ENCODE measurements at places on chromosomes 7 and 10.

DNA sequence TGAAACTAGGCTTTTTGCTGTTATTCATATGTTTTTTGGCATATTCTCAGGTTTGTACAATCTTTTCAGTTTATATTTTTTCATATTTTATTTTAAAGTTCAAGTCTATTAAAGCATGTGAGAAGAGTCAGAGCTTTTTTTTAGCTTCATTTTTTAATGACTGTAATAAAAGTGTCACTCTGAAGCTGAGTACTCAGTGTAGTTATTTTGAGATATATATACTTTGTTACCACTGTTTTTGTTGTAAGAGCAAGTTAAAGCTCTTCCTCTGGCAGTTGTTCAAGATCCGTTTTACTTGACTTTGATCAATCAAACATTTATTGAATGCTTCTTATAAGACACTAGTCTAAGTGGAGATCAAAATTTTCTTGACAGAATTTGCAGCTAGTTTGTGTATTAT is 37.5 kb downstream of the CASD1 start:
- DNase-seq: no peak

- no peak for DNase-seq
These were observed 21.3 kb downstream of the GCK start for GRCh38 chr7:44167920-44168319.

- no peak for DNase-seq
These were observed 42.5 kb downstream of the DLD start for GRCh38 chr7:107933386-107934013.

- DNase-seq: no peak
These were observed 34.4 kb downstream of the NRCAM start for GRCh38 chr7:108421720-108422331.

DNA sequence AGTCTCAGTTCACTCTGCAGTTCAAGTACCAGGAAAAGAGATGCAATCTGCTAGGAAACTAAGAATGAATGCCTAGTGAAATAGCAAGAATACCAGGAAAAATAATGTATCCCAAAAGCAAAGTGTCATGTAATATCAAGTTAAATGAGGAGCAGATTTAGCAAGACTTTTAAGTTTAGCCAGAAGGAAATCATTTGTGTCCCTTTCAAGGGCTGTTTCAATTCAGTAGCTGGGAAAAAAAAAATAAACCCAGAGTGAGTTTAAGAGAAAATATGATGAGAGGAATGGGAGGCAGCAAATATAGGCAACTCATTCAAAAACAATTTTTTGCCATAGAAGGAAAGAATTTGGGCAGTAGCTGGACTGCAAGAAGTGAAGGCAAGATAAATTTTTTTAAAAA is 135.8 kb downstream of the DGKB start:
- DNase-seq: no peak

All from bronchial epithelial cell (primary cell).